Small intestine (tissue), 16 donors: ENCODE measurements at places on chromosomes 12 and 14.

GRCh38 chr12:101552277-101552676 lies 42.5 kb upstream of the MYBPC1 start:
- no peak for DNase-seq

DNA sequence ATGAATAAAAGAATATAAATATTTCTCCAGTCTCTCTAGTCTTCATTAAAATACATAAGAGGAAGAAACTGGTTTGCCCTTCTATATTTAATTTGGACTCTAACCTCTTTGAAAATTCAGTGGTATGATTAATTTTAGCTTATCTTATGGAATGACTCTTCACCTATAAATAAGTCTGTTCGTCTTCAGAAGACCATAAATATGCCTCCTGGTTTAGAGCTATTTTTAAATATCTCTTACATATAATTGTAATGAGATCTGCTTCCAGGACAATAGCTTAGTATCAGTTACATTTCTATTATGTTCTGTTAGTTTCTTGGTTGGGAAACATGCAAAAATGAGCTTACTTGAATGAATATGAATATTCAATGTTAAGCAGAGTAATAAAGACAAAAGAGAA lies 257.5 kb upstream of the HMGA2 start:
- no peak for DNase-seq

GRCh38 chr14:59276235-59276634 lies 87.8 kb downstream of the DAAM1 start:
- DNase-seq = no peak

DNA sequence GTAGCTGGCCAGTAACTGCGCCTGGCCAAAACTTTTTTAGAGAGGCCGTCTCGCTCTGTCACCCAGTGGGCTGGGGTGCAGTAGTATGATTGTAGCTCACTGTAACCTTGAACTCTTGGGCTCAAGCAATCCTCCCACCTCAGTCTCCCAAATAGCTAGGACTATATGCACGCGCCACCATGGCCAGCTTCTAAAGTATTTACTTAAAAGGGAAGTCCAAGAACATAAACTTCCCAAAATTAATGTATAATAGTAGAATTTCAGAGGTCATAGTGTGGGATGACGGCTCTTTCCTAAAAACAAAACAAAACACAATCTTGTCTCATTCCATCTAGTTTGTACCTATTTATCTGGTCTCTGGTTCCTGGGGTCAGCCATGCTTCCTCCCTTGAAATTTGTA lies 42.2 kb upstream of the FOS start:
- DNase-seq = no peak

DNA sequence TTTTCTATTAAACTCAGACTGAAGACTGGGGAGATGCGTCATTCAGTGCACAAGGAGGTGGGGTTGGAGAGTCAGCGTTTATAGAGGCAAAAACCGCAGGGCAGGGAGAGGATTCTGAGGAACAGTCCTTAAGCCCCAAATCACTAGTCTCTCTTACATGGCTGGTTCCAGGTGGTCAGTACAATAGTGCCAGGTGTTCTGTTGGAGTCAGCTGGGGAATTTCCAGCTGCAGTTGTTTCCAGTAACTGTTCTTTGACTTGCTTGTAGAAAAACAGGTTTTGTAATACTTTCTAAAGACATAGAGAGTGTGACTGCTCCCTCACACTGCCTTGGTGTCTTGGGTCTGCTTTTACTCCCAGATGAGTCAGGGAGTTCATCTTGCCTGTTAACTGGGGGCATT lies 192.2 kb downstream of the TMTC3 start:
- DNase-seq = no peak

GRCh38 chr12:54141431-54142113 lies 47.2 kb downstream of the SMUG1 start:
- DNase-seq = no peak

DNA sequence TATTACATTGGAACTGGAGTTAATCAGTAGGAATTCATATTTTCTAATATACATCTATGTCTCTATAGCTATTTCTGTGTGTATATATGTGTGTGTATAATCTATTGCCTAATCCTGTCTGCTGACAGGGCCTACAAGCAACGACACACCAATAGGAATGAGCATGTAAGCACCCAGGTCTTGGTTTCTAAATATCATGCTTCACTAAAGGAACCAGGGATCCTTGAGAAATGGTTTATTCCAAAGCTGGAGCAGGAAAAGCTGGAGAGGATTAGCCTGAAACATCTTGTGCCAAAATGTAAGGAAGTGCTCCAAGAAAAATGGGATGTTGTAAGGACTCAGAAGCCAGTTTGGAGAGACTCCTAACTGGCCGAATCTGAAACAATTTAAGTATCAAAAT lies 29.3 kb upstream of the LGALS3 start:
- DNase-seq = peak; percentile 60
